ENCODE measurements at places on chromosomes 1 and 21. TPM values are rescaled to one million over a fixed set of nuclear protein-coding genes. Genes with fewer than 3 reads are reported as not detected.

WNT9A gene
- total RNA-seq, result 0.37 TPM

OVAAL gene
- total RNA-seq, result not detected

- peaks cover 41% of the 10 kb centered on the region for H3K27me3 ChIP-seq
- no peak for DNase-seq
- peaks cover 8% of the 10 kb centered on the region for H3K4me1 ChIP-seq
Measured at GRCh38 chr1:150159550-150159949, 9.8 kb downstream of the PLEKHO1 start.

- no peaks in the 10 kb centered on the region for H3K27me3 ChIP-seq
- H3K4me3 ChIP-seq, result peak within 1 kb of the TSS; percentile 93
- H3K36me3 ChIP-seq, result peaks cover 80% of the 10 kb centered on the region
- peaks cover 13% of the 10 kb centered on the region for H3K4me1 ChIP-seq
- peak; percentile 20 for DNase-seq
Measured at GRCh38 chr21:43775795-43776430, at the start of gene CSTB. TSS of gene CSTB (minus strand) at chr21:43776308. CDS start at chr21:43776269, 39 bp downstream.

DNA sequence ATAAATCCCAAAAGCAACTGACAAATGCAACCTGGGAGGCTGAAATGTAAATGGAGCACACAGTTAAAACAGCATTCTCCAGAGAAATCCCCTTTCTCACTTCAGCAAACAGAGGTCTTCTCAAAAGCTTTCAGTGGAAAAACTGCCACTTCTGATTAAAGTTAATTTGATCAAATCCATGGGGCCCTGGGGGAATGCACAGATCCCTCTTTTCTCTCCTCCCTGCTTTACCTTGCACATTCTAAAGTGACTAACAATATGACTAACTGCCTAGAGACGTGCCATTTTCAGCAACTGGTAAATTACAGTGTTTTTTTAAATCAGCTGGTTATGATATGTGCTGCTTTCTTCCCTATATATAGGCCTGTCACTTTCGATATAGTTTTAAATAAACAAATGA lies 142.5 kb downstream of the RERE start:
- H3K4me3 ChIP-seq, result no peak overlapping the region
- DNase-seq, result no peak
- peaks cover 26% of the 10 kb centered on the region for H3K4me1 ChIP-seq
- H3K27ac ChIP-seq, result no peak overlapping the region
- H3K36me3 ChIP-seq, result no peaks in the 10 kb centered on the region

DNA sequence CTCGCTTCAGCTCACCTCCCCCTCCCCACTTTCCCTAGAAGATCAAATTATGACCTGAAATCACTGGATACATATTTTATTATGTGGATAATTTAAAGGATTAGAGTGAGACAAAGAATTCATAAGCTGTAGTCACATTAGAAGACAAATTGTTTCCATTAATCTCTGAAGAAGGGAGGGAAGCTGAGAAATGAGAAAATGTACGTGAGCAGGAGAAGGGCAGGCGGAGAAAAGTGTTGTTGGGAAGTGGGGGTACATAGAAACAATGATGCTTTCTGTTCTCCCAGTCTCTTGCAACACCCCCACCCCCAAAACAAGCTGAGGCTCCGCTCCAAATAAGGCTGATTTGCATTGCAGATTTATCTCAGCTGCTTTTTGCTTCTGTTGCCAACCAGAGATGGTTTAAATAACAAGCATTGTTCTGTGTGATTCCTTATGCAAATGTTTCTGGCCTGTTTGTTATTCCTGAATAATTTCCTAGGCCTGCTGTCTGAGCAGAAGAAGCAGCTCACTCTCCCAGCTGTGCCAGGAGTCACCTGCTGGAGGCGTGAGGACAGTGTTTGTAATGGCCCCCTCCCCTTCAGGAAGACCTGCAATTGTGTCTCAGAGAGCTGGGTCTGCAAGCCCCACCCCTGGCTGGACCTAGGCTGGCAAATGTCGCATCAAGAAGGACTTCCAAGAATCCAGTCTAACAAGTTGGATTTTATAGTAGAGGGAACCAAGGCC lies 121.8 kb upstream of the TNR start:
- H3K4me3 ChIP-seq, result no peak overlapping the region
- peaks cover 76% of the 10 kb centered on the region for H3K27me3 ChIP-seq
- no peak for DNase-seq

Data from Calu3 (cell line).